ENCODE measurements at places on chromosomes 12 and 14. TPM values are rescaled to one million over a fixed set of nuclear protein-coding genes. Genes with fewer than 3 reads are reported as not detected.

The KITLG gene
- polyA plus RNA-seq, result 8.1 TPM

The IL22 gene
- polyA plus RNA-seq, result not detected

GRCh38 chr12:113347892-113348291 is 10.5 kb upstream of the PLBD2 start:
- no peaks in the 10 kb centered on the region for H3K4me1 ChIP-seq
- DNase-seq, result no peak
- no peak overlapping the region for H3K4me3 ChIP-seq
- no peaks in the 10 kb centered on the region for H3K27me3 ChIP-seq
- H3K27ac ChIP-seq, result no peak overlapping the region

DNA sequence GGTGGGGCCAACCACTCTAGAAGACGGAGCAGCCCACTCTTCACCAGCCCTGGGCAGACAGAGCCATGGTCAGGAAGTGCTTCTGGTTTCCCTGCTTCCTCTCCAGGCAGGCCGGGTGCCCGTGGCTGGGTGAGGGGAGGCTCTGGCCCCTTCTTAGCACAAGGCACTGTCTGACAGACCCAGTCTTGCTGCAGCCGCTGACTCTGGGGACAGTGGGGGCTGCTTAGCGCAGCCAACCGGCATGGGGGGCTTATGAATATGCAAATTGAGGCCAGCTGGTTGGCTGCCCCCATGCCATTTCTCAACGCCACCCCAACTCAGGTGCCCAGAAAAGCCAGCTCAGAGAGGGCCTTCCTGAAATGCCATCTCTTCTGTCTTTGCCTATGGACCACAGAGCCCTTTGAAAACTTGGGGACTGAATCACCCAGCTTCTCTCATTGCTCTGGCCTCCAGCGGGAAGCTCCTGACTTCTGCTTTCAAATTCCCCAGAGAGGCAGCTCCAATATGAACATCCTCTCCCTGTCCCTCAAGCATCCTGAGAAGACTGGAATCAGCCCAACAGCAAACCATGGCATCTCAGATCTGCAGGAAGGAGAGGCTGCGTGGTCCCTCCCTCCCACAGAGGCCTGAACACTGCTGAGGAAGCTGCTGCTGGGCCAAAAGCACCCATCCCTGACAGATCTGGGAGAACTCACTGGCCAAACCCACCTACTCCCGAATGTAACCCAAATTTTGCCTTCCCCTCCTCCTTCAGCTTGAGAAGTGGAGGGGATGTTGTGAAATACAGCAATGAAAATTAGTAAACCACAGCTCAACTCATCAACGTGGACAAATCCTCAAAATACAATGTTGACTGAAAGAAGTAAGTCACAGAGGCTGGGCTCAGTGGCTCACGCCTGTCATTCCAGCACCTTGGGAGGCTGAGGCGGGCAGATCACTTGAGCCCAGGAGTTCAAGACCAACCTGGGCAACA is at the start of gene PROX2:
Gene PROX2, minus strand, starts transcription at position 205 of the 973 bp plus-strand sequence. CDS start 12,311 bp downstream, outside the sequence.
- H3K4me3 ChIP-seq, result no peak within 1 kb of the TSS
- peaks cover 6% of the 10 kb centered on the region for H3K4me1 ChIP-seq
- H3K36me3 ChIP-seq, result no peaks in the 10 kb centered on the region
- no peak within 1 kb of the TSS for H3K27ac ChIP-seq

GRCh38 chr14:92952481-92953298 is 29.7 kb downstream of the CHGA start:
- H3K27ac ChIP-seq, result no peak overlapping the region
- no peak for DNase-seq
- no peaks in the 10 kb centered on the region for H3K4me1 ChIP-seq
- H3K27me3 ChIP-seq, result no peaks in the 10 kb centered on the region
- H3K36me3 ChIP-seq, result peaks cover 13% of the 10 kb centered on the region

GRCh38 chr14:93591506-93591905 is 160.8 kb downstream of the UNC79 start:
- no peaks in the 10 kb centered on the region for H3K4me1 ChIP-seq
- no peak overlapping the region for H3K4me3 ChIP-seq
- DNase-seq, result no peak

- H3K27ac ChIP-seq, result no peak within 1 kb of the TSS
- H3K27me3 ChIP-seq, result peaks cover 63% of the 10 kb centered on the region
- peak within 1 kb of the TSS; percentile 22 for H3K4me3 ChIP-seq
- peak; percentile 62 for DNase-seq
- no peaks in the 10 kb centered on the region for H3K36me3 ChIP-seq
These were observed at the start of gene COL2A1 for GRCh38 chr12:48004053-48004941. TSS of gene COL2A1 (minus strand) at chr12:48004476. CDS start at chr12:48004321, 155 bp downstream.

The CCDC38 gene
- polyA plus RNA-seq, result 0.58 TPM

DNA sequence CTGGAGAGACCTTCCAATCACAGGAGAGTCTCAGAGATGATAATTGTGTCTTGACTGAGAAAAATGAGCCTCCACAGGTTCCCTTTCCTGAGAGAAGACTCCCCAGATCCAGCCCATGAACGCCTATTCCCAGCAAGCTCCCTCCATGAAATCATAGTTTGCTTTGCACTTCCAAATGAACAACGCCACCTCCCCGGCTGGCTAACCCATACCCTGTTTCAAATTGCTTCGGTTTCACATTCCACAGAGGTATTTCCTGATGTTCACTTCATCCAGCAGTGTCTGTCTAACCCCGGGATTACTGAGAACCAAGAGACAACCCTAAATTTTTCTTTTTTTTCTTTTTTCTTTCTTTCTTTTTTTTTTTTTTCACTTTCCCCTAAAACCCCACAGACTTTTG is 124.1 kb upstream of the RFLNA start:
- DNase-seq, result no peak
- no peaks in the 10 kb centered on the region for H3K36me3 ChIP-seq
- no peaks in the 10 kb centered on the region for H3K4me1 ChIP-seq
- H3K27me3 ChIP-seq, result no peaks in the 10 kb centered on the region

The SLC6A15 gene
- polyA plus RNA-seq, result 0.34 TPM

- H3K4me1 ChIP-seq, result no peaks in the 10 kb centered on the region
- H3K4me3 ChIP-seq, result no peak overlapping the region
- H3K27me3 ChIP-seq, result no peaks in the 10 kb centered on the region
- H3K36me3 ChIP-seq, result no peaks in the 10 kb centered on the region
- DNase-seq, result no peak
- H3K27ac ChIP-seq, result no peak overlapping the region
These were observed 41.6 kb downstream of the AKAP6 start for GRCh38 chr14:32370714-32371113.

GRCh38 chr12:64745980-64746379 is 13.2 kb downstream of the GNS start:
- H3K4me1 ChIP-seq, result peaks cover 8% of the 10 kb centered on the region
- no peak for DNase-seq
- peaks cover 38% of the 10 kb centered on the region for H3K36me3 ChIP-seq

The TMEM132D gene
- polyA plus RNA-seq, result not detected

DNA sequence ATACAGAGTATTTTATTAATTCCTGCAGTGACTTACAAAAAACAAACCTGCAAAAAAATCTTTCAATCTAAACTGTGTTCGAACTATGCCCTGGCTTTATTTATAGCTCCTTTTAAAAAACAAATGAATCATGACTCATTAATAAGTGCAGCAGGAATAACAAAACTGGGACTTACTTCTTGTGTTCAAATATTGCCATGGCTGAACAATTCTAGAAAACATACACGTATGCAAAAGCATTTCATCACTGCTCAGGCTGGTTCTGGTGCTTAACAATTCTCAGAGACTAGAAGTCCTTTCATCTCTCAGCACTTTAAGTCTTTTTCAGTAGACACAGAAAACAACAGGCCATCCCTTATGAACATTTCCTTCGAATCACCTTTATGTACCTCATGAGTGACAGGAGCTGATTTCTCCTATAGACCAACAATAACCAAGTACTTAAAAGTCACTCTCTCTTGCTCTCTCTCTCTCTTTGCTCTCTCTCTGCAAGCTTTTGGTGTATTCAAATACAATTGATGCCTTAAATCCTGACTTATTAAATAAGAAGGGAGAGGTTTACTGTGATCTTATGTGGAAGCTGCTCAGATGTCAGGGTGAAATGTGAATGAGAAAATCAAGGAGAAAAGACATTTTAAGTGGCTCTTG is 268.8 kb downstream of the TTC8 start:
- DNase-seq, result peak; percentile 15
- H3K27ac ChIP-seq, result no peak overlapping the region
- H3K4me1 ChIP-seq, result no peaks in the 10 kb centered on the region
- no peaks in the 10 kb centered on the region for H3K36me3 ChIP-seq
- no peak overlapping the region for H3K4me3 ChIP-seq

GRCh38 chr14:20493634-20494033 is 11.7 kb upstream of the RNASE10 start:
- no peaks in the 10 kb centered on the region for H3K36me3 ChIP-seq
- DNase-seq, result no peak
- no peak overlapping the region for H3K4me3 ChIP-seq
- H3K27me3 ChIP-seq, result no peaks in the 10 kb centered on the region

The PROX2 gene
- not detected for polyA plus RNA-seq

The RASSF9 gene
- polyA plus RNA-seq, result 1.5 TPM

The SERPINA3 gene
- 178 TPM for polyA plus RNA-seq

- H3K27ac ChIP-seq, result no peak overlapping the region
- H3K4me1 ChIP-seq, result no peaks in the 10 kb centered on the region
- H3K27me3 ChIP-seq, result no peaks in the 10 kb centered on the region
- H3K36me3 ChIP-seq, result no peaks in the 10 kb centered on the region
- no peak overlapping the region for H3K4me3 ChIP-seq
These were observed 63.0 kb downstream of the TMEM30B start for GRCh38 chr14:61218157-61218556.

- peak overlapping the region; percentile 54 for H3K27ac ChIP-seq
- H3K4me1 ChIP-seq, result no peaks in the 10 kb centered on the region
- no peaks in the 10 kb centered on the region for H3K27me3 ChIP-seq
- no peaks in the 10 kb centered on the region for H3K36me3 ChIP-seq
These were observed 10.0 kb downstream of the BBOF1 start for GRCh38 chr14:74029136-74029535.

The SLC5A8 gene
- not detected for polyA plus RNA-seq

The TAS2R50 gene
- polyA plus RNA-seq, result not detected

- H3K27me3 ChIP-seq, result no peaks in the 10 kb centered on the region
- no peak for DNase-seq
- no peaks in the 10 kb centered on the region for H3K36me3 ChIP-seq
- H3K4me3 ChIP-seq, result no peak overlapping the region
These were observed 149.1 kb upstream of the RGS6 start for GRCh38 chr14:71783088-71783487.

The TBX5 gene
- not detected for polyA plus RNA-seq

DNA sequence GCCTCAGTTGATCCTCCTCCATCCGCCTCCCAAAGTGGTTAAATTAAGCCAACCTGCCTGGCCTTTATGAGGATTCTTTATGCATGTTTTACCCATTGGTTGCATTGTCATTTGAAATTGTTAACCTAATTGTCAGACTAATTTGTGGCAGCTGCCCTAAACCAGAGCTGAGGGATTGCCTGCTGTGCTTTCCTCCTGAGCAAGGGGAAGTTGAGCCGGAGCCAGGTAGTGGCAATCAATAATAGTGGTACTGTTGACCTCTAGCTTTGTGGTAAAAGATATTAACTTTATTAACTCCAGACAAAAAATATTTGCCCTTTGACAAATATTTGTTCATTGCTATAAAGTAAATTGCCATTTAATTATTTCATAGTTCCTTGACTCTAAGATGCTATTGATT is 5.6 kb upstream of the HEBP1 start:
- no peaks in the 10 kb centered on the region for H3K36me3 ChIP-seq
- no peak overlapping the region for H3K27ac ChIP-seq
- peak; percentile 86 for DNase-seq
- H3K4me3 ChIP-seq, result no peak overlapping the region
- H3K27me3 ChIP-seq, result no peaks in the 10 kb centered on the region

GRCh38 chr12:96522690-96523089 is 33.3 kb downstream of the CFAP54 start:
- no peak for DNase-seq
- no peak overlapping the region for H3K27ac ChIP-seq

DNA sequence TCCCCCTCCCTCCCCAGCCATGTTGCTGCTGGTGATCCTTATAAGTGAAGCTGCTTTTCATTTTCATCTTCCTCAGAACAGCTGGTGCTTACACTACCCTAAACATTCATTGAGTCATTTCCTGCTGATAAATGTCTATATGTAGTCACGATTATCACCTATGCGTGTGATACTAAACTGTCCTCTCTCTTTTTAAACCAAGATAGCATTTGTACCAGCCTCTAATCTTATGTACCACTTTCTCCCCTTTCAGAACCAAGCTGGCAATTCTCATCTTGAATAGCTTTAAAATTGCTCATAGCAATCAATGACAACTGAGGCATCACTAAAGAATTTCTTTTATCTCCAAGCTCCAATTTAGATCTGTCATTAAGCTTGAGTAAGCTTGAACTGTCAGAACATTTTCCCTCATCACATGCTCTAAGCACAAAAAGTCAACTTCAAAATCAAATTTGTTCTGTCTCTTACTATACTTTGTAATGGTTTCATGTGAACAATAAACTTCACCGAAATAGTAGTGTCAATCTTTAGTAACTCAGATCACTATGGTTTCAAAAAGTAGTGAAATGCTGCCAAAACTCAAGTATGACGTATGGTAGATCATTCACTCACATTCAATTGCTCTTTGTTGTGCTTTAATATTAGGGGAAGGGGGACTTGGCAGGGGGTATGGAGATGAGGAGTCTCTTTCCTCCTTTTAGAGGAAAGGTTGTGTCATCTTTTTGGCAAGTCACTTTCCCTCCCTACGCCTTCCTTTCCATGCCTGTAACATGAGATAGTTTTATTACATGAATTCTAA is 178.1 kb upstream of the NOVA1 start:
- no peak overlapping the region for H3K27ac ChIP-seq
- H3K36me3 ChIP-seq, result no peaks in the 10 kb centered on the region
- no peak for DNase-seq
- H3K27me3 ChIP-seq, result no peaks in the 10 kb centered on the region

The AGAP2 gene
- polyA plus RNA-seq, result 0.67 TPM

The ADCY6 gene
- 20.1 TPM for polyA plus RNA-seq

DNA sequence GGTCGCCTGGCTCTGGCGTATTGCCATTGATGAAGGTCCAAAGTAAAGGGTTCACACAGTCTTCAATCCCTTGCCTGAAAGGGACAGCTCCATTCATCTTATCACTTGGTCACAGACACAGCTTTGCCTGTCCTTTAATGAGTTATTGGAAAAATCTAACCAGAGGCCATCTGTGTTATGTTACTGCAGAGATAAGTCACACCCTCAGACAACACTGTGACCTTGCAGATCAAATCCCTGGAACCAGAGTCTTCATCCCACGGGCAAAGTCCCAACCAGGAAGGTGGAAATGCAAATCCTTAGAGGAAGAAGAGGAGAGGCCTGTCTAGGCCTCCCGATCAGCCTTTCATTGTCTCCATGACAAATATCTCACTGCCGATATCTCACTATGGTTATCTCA is 68.3 kb upstream of the SCN8A start:
- no peaks in the 10 kb centered on the region for H3K4me1 ChIP-seq
- peak; percentile 53 for DNase-seq
- H3K27ac ChIP-seq, result peak overlapping the region; percentile 40
- no peak overlapping the region for H3K4me3 ChIP-seq

Measured in small intestine (tissue), 16 donors.